ENCODE measurements at places on chromosomes 4 and X. TPM values are rescaled to one million over a fixed set of nuclear protein-coding genes. Genes with fewer than 3 reads are reported as not detected.

KCNE5 gene
- 0.33 TPM for total RNA-seq

RASL11B gene
- total RNA-seq, result not detected

EREG gene
- 0.11 TPM for total RNA-seq

BTC gene
- total RNA-seq, result 0.25 TPM

TBC1D9 gene
- total RNA-seq, result 50.1 TPM

FRAS1 gene
- 1.3 TPM for total RNA-seq

ARMCX2 gene
- total RNA-seq, result 73.7 TPM
